ENCODE measurements at places on chromosomes 6 and 20.
A peak's percentile ranks its signal among the peaks of the same experiment; 100 is the strongest.

DNA sequence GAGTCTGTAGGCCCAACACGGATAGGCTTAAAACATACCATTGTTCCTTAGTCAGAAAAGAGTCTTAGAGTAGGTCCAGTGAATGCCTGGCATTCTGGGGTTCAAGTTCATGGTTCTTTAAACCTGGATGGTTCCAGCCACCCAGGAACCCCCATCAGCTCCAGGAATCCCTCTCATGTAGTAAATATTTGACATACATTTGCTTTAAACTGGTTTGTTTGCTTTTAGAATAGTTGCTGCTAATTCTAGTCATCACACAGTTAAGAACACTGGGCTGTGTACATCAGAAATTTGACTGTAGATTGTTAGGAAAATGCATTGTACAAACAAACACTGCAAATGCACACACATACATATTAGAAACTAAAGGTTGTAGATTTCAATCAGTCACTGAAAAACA, 30.6 kb upstream of the PBOV1 start:
- no peak for DNase-seq

DNA sequence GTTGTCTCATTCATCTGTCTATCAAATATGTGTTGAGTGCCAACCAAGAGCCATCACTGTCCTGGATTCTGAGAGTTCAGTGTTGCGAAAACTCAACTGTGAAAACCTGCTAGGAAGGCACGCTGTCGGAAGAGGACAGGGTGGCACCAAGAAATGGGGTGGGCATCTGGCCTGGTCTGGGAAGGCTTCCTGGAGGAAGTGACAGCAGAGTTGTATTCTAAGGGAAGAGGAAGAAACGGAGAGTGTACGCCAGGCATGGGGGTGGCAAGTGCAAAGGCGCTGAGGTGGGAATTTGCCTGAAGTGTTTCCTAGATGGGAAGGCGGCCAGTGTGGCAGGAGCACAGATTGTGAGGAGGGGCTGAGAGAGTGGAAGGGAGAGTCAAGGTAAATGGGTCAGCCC, 91.2 kb downstream of the ANKRD60 start:
- DNase-seq, result no peak

GRCh38 chr20:50218987-50219435, 28.4 kb downstream of the CEBPB start:
- DNase-seq, result no peak

GRCh38 chr20:46573788-46574584, 23.5 kb upstream of the OCSTAMP start:
- no peak for DNase-seq

DNA sequence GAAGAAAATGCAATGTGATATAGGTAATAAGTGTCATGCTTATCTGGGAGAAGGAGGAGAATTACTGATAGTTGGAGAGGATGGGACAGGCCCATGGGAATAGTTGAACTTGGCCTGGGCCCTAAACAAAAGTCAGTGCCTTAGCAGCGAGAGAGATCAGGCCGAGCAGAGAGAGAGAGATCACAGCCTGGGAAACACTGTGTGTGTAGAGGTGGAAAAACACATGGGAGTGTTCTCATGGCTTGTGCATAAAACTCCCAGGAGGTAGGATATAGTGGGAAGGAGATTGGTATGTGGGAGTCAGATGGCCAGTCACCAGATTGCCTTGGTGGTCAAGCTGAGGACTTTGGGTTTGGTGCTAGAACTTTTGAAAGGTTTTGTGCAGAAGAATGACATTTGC, 47.6 kb downstream of the FIG4 start:
- no peak for DNase-seq

- DNase-seq, result no peak
Measured at GRCh38 chr20:62027698-62028321, 37.9 kb downstream of the TAF4 start.

- DNase-seq, result peak; percentile 64
Measured at GRCh38 chr6:137363805-137364138, 130.4 kb downstream of the OLIG3 start.

GRCh38 chr20:57831993-57832585, 122.3 kb upstream of the PMEPA1 start:
- DNase-seq, result no peak

- DNase-seq, result no peak
Measured at GRCh38 chr6:112665815-112666214, 318.7 kb downstream of the RFPL4B start.

DNA sequence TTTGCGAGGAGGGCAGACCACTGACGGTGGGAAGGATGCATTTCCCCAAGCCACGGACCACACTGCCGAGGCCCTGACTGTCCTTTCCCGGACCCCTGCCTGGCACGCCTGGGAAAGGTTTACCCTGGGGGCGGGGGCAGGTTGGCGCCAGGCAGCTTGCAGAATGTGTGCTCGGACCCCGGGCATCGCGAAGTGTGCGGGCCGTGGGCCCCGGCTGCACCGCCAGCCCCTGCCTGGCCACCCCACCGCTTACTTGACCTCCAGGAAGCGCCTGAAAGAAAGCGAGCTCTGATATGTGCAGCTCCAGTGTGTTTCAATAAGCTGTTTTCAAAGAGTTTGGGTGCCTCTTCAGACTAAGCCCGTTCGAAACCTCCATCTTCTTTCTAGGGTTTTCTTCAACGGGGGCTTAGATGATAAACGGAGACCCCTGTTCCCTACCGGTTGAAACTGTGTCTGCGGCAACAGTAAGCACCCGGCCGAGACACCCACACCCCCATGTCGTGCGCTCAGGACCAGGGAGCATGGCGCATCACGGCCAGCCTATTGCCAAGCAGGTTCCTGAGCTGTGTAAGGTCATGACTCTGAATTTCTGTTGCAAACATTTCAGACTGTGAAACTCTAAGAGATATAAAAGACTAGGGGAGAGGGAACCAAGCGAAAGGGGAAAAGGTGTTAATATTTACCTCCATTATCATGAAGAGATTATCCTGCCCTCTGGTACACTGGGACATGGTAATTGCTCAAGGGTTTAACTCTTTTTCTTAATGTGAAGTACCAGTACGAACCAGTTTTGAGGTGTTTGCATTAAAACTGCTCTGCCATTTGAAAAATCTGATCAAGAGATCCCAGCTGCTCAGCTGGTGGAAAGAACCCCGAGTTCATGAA, 231.2 kb upstream of the FOXQ1 start:
- no peak for DNase-seq

DNA sequence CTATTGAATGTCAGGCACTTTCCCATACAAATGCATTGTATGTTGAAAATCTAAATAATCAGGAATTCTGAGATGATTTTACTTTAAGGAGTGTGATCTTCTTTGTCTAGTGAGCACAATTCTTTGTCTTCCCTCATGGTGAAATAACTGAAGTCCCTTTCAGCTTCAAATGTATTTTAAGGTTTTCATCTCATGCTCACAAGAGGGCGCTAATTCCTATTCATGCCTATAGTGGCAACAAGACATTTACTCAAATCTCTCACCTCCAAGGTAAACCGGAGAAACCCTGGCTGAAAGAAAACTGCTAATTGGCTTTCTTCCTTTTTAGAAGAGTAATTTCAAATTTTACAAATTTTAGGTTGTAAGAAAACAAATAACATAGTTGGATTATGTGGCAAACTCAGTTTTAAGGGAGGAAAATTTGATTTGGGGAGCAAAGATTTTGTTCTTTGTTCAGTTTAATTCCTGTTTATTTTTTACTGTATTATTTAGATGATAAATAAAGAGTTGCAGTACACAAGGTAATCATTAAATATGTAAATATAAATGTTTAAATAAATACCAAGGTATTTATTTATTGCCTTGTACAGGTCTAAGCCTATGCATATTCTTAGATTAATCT, 69.1 kb downstream of the SLC35F1 start:
- peak; percentile 67 for DNase-seq

GRCh38 chr20:33408716-33409654, 7.7 kb upstream of the CDK5RAP1 start:
- no peak for DNase-seq

DNA sequence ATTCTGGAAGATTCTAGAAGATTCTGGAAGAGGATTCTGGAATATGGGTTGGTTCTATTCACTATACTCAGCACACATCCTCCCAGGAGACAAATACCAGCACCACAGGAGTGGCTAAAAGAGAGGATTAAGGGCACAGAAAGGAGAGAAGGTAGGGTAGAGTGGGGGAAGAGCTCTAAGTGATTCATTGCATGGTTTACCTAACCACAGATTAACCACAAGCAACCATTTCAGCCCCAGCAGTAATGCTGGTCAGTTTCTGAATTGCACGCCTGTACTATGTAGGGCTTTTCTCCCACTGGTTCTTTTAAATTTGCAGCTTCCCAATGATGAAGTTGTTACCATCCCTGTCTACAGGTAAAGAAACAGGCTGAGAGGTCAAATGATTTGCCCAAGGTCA, 192.7 kb upstream of the PMEPA1 start:
- peak; percentile 40 for DNase-seq

DNA sequence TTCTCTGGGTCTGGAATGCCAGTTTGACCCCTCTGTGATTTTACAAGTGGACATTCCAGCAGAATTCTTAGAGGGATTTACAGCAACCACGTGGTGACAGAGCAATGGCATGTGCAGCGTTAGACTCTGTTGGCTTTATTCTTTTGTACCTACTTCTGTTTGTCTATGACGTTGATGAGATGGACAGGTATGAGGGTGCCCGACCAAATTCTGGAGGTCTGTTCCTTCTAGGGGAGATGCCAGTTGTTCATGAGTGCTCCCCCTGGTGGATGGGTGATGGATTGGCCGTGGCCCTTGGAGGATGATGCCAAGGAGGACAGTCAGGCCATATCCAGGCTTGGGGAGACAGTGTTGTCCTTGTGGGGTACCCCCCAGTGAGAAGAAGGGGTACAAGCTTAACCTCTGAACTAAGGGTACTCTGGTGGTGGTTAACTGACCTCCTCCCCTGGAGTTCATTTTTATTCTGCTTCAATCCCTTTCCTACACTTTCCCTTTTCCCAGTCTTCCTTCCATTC, 198.6 kb downstream of the DTNBP1 start:
- DNase-seq, result peak; percentile 22

- no peak for DNase-seq
Measured at GRCh38 chr6:103107985-103108384, 1714.5 kb downstream of the GRIK2 start.

- no peak for DNase-seq
Measured at GRCh38 chr6:20341096-20341495, 60.6 kb upstream of the E2F3 start.

DNA sequence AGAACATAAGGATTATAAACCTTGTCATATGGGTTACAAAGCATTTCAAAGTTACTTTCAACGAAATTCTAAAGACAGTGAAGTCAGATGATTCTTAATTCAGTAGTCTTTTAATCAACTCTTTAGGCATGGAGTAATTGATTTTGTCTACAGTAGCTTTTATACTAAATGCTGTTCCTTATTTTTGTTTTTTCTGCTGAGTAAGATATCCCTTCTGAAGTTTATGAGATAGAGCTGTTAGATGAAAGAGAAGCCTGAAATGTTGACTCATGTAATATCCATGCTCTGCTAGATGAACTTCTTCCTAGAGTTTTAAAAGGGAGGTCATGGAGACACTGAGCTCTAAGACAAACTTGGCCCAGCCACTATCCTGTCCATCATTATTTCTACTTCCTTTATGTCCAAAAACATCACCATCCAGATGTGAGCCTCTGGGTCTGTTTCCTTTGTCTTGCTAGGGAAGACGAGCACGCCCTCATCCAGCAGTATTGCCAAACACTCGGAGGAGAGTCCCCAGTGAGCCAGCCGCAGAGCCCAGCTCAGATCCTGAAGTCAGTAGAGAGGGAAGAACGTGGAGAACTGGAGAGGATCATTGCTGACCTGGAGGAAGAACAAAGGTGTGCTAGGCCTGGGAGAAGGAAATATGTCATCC, 550.3 kb downstream of the UTRN start:
- no peak for DNase-seq

- DNase-seq, result no peak
Measured at GRCh38 chr20:2767768-2768631, 32.4 kb downstream of the CPXM1 start.

DNA sequence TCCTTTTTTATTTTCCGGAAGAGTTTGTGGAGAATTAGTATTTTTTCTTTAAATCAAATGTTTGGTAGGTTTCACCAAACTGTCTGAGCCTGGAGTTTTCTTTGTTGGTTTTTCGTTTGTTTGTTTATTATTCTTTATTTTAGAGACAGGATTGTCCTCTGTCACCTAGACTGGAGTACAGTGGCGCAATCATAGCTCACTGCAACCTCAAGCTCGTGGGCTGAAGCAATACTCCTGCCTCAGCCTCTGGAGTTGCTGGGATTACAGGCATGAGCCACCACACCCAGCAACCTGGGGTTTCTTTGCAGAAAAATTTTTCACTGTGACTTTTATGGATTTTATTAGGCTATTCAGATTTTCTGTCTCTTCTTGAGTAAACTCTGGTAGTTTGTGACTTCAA, 120.2 kb upstream of the LOC128125822 start:
- no peak for DNase-seq

DNA sequence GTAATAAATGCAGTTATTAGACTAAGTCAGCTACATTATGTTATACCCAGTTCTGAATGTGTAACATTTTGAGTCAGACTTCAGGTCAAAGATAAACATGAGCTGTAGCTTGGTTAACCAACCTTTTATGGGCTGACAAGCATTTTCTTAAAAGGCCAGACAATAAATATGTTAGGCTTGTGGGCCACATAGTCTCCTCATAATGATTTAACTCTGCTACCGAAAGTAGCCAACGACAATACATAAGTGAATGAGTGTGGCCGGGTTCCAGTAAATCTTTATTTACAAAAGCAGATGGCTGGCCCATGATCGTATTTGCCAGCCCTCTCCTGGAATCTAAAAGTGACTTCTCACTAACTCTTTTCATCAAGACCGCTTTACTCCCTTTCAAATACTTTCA, 49.9 kb downstream of the ATG5 start:
- no peak for DNase-seq

DNA sequence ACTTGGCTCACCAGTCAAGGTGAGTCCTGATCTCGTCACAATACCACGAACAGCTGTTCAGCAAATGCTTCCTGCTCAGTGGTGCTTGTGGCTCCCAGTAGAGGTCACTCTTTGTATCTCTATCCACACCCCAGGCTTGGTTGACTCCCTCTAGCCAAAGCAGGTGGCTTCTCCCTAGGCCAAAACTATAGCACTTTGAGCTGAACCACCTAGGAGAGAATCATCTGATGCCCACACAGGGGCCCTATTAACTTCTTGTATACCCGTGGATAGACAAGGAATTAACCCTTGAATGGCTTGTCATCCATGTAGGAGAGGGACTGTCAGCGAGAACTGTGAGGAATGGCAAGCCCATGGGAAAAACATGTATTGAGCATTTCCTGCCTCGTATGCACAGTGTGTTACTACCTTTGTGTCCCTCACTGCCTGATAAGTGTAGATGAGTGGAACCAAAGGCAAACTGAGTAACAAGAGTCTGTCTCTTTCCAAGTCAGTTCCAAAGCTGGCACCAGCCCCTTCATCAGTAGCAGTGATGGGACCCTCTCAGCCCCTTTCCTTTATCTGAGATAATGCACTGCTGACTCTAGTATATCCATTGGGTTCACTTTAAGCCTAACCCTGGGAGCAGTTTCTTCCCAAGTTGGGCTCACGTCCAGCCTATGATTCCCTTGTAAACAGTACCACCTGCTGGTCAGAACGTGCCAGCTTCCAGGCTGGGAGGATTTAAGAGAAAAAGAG, 42.5 kb downstream of the EIF2S2 start:
- DNase-seq, result peak; percentile 80
